ENCODE measurements at places on chromosomes 13 and 19.

- DNase-seq = no peak
These were observed 27.4 kb upstream of the AKT2 start for GRCh38 chr19:40312533-40312932.

DNA sequence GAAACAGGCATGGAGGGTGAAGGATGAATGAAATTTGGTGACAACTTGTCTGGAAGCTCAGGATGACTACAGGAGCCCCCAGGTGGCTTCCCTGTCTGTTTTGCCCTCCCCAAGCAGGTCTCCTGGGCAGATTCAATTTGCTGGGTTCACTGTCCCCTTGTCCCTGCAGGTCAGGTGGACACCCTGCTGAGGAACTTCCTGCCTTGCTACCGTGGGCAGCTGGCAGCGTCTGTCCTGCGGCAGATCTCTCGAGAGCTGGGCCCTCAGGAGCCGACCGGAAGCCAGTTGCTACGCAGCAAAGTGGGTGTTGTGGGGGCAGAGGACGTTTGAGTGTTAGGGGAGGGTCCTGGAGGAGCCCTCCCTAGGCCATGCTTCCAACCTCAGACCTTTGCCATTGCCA is 19.1 kb downstream of the PGLS start:
- no peak for DNase-seq

DNA sequence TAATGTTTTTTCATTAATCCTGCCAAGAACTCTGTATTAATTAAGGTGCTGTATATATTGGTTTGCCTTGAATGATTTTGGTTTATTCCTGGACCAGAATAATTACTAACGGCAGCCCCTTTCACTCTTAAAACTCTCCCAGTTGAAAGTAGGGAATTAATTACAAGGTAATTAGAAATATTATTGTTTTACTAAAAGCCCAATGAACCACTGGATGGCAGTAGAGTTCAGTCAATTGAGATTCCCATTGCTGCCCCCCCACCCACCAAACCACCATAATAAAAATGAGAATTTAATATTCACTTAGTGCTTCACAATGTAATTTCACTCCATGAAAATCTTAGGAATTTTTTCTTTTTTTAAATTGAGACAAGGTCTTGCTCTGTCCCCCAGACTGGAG is 13.7 kb downstream of the WBP4 start:
- no peak for DNase-seq

DNA sequence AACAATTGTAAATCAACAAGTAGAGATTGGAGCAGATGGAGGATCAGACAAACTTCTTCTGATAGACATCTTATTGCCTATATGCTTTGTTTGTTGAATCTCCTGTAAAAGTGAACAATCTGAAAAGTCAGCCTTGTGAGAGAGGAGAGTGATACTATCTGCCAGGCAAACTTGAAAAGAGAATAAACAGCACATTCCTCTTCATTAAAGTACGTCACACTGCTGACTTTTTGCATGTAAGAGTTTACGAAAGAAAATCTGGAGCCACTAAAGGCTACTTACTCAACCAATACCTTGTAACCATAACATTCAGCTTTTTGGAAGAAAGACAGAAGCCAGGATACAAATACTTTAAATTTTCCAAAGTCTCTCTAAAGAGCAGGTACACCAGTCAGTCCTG is 42.5 kb downstream of the EDNRB start:
- DNase-seq = no peak

- DNase-seq = no peak
These were observed 885 bp upstream of the ZNF536 start for GRCh38 chr19:30371161-30371836.

- DNase-seq = no peak
These were observed 4.2 kb downstream of the LYL1 start for GRCh38 chr19:13098277-13099072.

- no peak for DNase-seq
These were observed 15.6 kb upstream of the SMARCA4 start for GRCh38 chr19:10945264-10945663.

DNA sequence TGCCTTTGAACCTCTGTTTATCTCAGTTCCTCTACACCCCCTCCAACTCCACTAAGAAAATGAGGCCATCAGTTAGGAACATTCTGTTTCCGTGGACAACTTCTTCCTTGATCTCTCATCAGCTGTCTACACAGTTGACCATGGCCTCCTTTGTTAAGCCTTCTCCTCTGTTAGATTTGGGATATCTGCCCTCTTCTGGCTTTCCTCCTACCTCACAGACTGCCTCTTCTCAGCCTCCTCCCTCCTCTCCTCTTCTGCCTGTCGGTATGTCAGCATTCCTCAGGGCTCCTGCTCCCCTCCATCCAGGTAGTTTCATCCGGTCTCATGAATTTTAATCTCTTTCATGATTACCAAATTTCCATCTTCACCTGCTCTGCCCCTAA is 454.9 kb downstream of the FOXO1 start:
- no peak for DNase-seq
